ENCODE measurements at places on chromosomes 12 and 14.

GRCh38 chr12:60714141-60714900, 1118.5 kb downstream of the SLC16A7 start:
- DNase-seq = no peak

DNA sequence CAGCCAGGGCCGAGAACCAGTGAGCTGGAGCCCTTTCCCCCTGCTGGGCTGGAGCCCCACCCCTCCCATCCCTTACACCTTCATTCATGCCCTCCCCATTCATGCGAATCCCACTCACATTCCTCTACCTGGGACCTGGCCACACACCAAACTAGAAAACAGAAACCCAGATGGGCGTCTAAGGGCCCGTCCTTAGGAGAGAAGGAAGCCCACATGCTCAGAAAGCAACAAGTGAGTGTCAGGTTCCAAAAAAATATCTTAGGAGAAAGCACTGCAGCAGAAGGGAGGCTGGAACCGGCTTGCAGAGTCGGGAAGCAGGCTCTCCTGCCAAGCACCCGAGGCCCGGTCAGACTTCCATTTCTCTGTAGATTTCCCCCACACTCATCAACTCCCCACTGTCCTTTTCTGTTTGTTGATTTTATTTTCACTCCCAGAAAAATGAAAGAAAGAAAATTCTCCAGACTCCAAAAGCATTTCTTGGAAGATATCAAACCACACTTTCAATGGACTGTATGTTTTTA, 13.6 kb downstream of the BCL11B start:
- DNase-seq = no peak

GRCh38 chr14:88551980-88552431, 2.8 kb downstream of the PTPN21 start:
- no peak for DNase-seq

- DNase-seq = no peak
Observed at GRCh38 chr12:108033090-108033489, 96.0 kb upstream of the WSCD2 start.

DNA sequence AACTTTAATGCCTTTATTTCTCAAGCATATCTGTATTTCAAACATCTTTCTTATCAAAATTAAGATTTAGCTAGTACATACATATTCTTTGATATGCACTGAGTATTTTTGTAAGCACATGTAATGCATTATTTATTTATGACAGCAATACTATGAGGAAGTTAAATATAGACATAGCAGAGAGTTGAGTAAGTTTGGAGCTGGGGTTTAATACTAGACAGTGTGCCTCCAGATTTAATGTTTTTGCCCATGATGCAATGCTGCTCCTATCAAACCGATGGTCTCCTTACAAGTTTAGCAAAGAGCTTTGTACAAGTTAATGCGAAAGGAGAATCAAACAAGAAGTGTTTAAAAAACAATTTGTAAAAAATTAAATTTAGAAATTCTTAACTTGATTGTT, 826.6 kb upstream of the MGAT4C start:
- no peak for DNase-seq

GRCh38 chr12:52291267-52291935, at the start of gene KRT81:
Gene KRT81 (minus strand): TSS chr12:52291534. CDS start chr12:52291465, 69 bp downstream.
- DNase-seq = no peak

- DNase-seq = no peak
Observed at GRCh38 chr12:58095002-58095401, 153.6 kb downstream of the ATP23 start.

GRCh38 chr14:68230202-68230949, 410.8 kb downstream of the RAD51B start:
- DNase-seq = no peak

GRCh38 chr14:74621556-74621955, 9.5 kb upstream of the LTBP2 start:
- DNase-seq = no peak

- no peak for DNase-seq
Observed at GRCh38 chr12:26471560-26471959, 276.2 kb downstream of the SSPN start.

- DNase-seq = no peak
Observed at GRCh38 chr14:61560323-61560722, 135.0 kb upstream of the HIF1A start.

DNA sequence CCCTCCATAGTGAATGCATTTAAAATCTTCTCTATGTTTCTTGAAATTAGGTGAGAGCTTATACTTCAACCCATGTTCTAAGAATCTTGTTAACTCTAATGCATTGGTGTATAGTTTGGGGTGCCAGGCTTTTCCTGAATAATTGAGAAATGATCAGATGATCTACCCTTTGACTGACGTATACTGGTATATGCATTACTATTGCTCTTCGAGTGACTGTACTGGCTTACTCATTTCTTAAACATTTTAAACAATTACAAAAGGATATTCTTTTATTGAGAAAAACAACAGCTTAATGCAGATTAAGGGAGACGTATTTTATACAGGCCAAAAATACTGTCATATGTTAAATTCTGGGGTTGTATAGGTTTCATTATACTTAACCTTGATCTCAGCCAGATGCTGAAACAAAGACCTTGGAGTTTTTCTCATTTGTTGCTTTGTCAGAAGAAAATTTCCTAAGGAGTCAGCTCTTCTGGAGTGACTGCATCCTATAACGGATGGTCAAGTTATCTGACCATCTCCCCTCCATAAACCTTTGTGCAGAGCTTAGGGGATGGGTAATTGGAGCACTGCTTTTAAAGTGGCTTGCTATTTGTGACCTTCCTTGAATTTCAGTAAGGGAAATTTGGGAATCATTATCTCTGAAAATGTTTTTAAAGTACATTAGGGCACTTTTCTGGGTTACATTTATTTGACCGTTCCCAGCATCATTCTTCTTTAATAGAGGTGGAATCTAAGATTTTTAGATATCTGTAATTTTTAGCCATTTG, 507.6 kb downstream of the PCNX1 start:
- DNase-seq = no peak

GRCh38 chr12:22658214-22658613, 33.2 kb downstream of the ETNK1 start:
- no peak for DNase-seq

DNA sequence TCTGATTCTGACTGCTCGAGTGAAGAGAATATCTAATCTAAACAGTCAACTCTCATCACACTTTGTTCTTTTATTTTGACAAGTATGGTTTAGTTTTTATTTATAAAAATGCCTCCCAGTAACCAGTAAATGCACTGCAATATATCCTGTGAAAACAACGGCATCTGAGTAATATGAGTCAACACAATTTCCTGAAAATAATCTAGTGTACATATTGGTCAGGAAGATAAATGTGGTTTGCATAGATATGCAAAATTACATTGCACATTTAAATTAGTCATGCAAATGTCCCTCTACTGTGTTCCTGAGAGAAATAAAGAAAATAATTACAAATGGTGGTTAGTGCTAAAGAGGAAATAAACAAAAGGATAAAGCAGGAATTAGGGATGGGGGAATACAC, 1190.7 kb upstream of the SEL1L start:
- DNase-seq = no peak

- no peak for DNase-seq
Observed at GRCh38 chr12:114679942-114680341, 4.0 kb downstream of the TBX3 start.

- no peak for DNase-seq
Observed at GRCh38 chr12:120950807-120951206, 27.5 kb upstream of the HNF1A start.

DNA sequence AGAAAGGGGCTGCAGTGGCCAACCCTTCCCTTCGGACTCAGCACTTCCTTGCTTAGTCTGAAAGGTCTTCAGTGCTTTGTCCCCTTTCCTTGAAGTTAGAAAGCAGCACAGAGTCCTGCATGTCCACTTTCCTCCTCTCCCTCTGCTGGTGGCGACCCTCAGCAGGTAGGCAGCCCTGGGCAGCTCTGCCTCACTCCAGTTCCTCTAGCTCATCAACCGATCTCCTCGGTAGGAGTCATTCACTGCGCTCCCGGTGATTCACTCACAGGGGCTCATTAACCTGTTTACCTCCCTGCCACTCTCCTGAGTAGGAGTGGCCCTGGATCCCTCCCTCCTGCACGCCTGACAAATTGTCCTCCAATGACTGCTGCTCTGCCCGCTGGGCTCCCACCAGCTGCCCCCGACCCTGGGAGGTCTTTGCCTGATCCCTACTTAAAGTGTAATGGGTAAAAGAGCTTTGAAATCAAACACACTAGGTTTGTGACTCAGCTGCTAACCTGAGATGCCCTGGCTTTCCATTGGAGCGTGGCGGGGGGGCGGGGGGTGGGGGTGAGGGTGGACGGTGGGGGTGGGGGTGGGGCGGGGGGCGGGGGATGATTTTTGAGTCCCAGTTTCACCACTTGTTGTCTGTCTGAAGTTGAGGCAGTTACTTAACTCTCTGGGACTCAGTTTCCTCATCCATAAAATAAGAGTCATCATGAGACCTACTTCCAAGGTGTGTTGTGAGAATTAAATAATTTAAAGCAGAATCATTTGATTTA, 4.2 kb downstream of the SCNN1A start:
- no peak for DNase-seq

DNA sequence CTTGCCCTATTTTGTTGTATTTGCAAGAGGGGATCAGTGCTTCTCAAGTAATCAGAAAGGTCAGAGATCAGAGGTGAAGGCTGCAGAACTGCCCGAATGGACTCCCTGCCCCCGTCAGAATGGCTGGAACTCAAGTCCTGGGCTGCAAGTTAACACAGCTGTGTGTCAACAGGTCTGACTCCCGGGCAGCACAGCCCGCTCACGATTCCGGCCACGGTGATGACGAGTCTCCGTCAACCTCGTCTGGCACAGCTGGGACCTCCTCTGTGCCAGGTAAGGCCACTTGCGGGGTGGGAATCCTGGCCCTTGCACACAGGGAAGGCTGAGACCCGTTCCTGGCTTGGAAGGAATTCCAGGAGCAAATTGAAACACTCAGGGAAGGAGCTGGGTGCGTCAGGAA, 13.4 kb downstream of the DCAF4 start:
- no peak for DNase-seq

DNA sequence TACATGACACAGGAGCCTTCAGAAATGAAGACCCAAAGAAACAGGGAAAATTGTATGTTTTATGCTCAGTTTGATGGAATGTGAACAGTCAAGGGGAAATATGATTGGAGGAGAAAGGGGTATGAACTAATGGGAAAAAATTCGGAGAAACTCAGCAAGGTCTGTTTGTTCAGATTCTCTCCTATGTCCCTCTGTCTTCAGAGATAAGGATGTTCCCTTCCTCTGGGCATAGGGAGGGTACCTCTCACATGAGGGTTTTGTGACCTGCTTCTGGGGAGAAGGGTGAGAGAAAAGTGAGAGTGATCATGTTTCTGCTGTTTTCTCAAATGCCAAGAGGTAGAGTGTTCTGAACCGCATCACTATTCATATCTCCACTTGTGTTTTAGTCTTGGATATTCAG, 26.6 kb upstream of the LIMA1 start:
- no peak for DNase-seq

GRCh38 chr12:41619705-41620104, 431.6 kb downstream of the PDZRN4 start:
- DNase-seq = no peak

DNA sequence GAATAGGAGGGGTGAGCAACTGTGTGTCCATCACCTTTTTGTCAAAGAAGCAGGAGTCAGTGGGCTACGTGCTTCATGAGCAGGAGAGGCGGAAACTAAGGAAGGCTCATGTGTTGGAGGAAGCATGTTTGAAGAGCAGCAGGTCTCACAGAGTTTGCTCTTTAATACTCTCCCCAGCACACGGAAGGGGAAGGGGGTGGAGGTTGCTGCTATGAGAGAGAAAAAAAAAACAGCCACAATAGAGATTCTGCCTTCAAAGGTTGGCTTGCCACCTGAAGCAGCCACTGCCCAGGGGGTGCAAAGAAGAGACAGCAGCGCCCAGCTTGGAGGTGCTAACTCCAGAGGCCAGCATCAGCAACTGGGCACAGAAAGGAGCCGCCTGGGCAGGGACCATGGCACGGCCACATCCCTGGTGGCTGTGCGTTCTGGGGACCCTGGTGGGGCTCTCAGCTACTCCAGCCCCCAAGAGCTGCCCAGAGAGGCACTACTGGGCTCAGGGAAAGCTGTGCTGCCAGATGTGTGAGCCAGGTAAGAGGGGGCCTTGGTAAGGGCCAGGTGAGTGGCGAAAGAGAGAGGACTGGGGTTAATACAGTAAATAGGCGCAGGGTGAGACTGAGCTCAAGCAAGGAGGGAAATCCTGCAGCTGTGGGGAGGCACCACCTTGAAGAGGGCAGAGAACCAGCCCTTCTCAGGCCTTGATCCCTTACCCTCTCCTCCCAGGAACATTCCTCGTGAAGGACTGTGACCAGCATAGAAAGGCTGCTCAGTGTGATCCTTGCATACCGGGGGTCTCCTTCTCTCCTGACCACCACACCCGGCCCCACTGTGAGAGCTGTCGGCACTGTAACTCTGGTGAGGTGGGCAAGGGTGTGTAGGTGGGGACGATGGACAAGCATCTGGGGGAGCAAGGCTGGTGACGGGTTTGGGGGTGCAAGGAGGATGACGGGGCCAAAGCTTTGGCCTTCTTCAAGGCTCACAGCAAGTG, at the start of gene CD27:
Gene CD27 (plus strand): TSS at position 252 of the 985 bp plus-strand sequence. CDS start 141 bp downstream, at position 393.
- DNase-seq = no peak

GRCh38 chr14:20988717-20989470, 886 bp upstream of the METTL17 start:
- no peak for DNase-seq

- no peak for DNase-seq
Observed at GRCh38 chr14:90179357-90179756, 77.0 kb upstream of the PSMC1 start.

- DNase-seq = no peak
Observed at GRCh38 chr14:94398536-94398935, 10.1 kb upstream of the SERPINA1 start.

GRCh38 chr12:88781909-88782308, 201.6 kb upstream of the KITLG start:
- no peak for DNase-seq

- DNase-seq = peak; percentile 14
Observed at GRCh38 chr12:65511134-65511834, 232.8 kb downstream of the MSRB3 start.

- no peak for DNase-seq
Observed at GRCh38 chr14:58739674-58740073, 101.9 kb downstream of the DACT1 start.

DNA sequence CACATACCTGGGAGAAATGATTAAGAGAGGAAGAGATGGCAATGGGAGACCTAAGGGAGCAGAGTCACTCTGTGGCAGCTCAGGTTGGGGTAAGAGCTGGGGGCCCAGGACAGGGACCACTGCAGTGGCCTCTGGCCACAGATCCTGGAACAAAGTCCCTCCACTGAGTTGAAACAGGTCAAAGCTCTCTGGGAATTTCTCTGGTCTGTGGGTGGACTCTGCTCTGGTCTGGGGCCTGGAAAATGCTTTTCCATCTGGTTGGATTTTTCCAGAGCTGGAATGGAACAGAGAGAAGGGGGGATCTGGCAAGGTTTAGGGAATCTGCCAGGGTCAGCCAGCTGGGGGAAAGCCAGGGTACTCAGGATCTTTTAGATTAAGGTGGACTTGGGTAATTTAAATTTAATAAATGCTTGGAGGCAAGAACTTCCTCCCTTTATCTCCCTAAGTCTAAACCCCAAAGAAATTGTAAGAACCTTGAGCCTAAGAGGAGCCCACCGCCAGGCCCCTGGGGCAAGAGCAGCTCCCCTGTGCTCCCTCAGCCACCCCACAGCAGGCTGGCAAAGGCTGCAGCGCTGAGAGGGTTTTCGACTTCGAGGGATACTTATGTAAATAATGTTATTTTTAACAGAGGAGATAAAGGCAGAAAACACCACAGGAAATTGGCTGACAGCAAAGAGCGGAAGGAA, 3.7 kb downstream of the HOXC10 start:
- DNase-seq = no peak
